H7 (cell line): ENCODE measurements at places on chromosomes 5 and 9. TPM values are rescaled to one million over a fixed set of nuclear protein-coding genes. Genes with fewer than 3 reads are reported as not detected.

DNA sequence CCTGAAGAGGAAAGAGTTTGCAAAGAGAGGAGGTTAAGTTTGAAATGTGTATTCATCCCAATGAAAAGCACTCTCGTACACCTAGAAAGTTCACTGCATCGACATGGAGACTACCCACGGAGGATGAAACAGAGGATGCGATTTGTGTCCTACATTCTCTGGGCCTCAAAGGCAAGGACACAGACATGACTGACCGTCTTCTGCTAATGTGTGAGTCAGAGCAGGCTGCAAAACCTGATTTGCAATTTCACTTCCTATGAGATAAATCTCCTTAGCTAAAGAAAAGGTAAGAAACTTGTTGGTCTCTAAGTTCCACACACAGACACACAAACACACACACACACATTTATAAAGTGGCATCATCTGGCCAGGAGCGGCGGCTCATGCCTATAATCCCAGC is 98.6 kb downstream of the GNAQ start:
- no peak for DNase-seq

- peak; percentile 5 for DNase-seq
These were observed 118.7 kb upstream of the SGCD start for GRCh38 chr5:156208271-156208670.

DNA sequence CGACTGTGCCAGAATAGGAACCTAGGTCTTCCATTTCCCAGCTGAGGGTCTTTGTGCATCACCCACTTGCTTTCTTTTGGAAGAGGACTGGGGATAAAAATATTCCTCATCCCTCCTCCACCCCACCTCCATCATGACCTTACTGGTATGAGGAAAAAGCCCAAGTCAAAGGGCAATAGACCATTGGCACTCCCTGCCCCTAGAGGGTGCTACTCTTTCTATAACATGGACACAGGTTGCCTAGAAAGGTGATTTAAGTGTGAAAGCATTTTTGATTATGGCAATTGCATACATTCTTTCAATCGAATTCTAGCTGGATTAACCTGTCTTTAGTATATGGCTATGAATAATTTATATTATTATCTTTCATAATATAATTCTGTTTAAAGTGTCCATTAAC is 22.8 kb upstream of the ZNF618 start:
- DNase-seq = peak; percentile 61

- no peak for DNase-seq
These were observed 486.7 kb upstream of the ADAMTS16 start for GRCh38 chr5:4653475-4653874.

- no peak for DNase-seq
These were observed 38.0 kb downstream of the RAPGEF1 start for GRCh38 chr9:131701789-131702337.

- no peak for DNase-seq
These were observed 1.8 kb downstream of the MARCHF6 start for GRCh38 chr5:10355071-10355889.

GRCh38 chr9:93012963-93013855 is 45.3 kb upstream of the SUSD3 start:
- peak; percentile 2 for DNase-seq

Gene KIF4B
- total RNA-seq = 0.03 and 0.33 TPM in 2 replicates

Gene SLC27A6
- total RNA-seq = 0.78 and 0.83 TPM in 2 replicates

DNA sequence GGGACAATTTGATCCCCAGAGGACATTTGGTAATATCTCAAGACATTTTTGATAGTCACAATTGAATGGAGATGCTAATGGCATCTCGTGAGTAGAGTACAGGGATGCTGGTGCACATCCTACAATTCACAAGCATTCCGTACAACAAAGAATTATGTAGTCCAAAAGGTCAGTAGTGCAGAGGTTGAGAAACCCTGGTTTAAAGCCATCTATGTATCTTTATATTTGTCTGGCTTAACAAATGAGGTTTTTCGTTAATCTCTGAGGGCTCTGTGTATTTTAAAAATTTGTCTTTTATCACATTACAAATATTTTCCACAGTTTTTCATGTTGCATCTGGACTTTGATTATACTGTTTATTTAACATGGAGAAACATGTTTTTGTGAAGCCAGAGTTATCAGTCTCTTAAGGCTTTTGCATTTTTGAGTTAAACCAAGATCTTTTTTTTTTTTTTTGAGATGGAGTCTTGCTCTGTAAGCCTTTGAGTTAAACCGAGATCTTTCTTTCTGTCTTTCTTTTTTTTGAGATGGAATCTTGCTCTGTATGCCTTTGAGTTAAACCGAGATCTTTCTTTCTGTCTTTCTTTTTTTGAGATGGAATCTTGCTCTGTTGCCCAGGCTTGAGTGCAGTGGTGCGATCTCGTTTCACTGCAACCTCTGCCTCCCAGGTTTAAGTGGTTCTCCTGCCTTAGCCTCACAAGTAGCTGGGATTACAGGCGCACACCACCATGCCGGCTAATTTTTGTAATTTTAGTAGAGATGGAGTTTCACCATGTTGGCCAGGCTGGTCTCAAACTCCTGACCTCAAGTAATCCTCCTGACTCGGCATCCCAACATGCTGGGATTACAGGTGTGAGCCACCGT is 2.8 kb downstream of the HSDL2 start:
- DNase-seq = no peak

DNA sequence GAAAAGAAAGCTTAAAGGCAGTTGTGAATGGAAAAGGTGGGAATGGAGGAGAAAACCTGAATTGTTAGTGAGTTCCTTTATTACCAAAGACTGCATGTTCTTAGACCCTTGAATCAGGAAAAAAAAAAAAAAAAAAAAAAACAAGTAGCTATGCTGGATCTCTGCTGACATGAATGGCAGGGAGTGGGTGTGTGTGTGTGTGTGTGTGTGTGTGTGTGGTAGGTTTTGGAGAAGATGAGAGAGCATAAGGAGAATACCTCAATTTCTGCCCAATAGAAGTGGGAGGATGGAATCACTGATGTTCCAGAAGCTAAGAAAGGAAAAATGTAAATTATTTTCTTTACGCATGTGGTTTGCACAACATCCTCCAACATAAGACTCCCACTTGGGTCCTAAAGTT is 25.5 kb upstream of the NR4A3 start:
- no peak for DNase-seq

- DNase-seq = no peak
These were observed 54.1 kb downstream of the SLC1A3 start for GRCh38 chr5:36660397-36661049.

- DNase-seq = no peak
These were observed 15.2 kb downstream of the LIFR start for GRCh38 chr5:38541174-38541725.

DNA sequence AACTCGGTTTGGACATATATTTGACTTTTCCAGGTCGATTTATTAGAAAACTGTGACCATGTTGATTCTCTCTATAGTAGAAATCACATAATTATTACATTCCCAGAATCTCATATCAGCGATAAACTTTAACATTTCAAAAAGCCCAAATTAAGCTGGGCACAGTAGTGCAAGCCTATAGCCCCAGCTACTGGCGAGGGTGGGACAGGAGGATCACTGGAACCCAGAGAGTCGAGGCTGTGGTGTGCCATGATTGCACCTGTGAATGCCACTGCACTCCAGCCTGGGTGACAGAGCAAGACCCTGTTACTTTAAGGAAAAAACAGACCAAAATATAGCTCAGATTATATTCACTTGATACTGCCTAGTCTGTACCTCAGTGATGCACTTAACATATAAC is 128.9 kb downstream of the CPLANE1 start:
- DNase-seq = no peak

Gene PDE8B
- total RNA-seq = 0.03 and 1.9 TPM in 2 replicates

GRCh38 chr9:136095070-136096058 is at the start of gene NACC2:
Gene NACC2 (minus strand): TSS chr9:136095289. CDS start chr9:136050521, 44,768 bp downstream.
- peak; percentile 92 for DNase-seq

DNA sequence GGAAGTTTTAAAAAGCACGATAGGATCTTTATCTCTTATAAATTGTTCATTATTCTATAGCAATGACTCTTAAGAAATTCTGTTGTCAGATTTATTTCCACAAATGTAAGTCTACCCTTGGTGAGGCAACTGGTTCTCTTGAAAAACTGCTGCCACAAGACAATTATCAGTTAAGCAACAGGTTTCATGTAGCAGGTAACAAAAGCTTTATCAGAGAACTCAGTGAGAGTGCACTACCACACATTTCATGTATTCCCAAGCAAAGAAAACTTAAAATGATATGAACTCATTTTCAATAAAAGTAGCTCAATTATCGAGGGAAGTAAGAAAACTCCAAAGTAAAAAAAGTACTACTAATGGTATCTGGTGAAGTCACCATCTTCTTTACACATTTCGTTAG is 9.4 kb downstream of the NR6A1 start:
- DNase-seq = no peak

GRCh38 chr5:123599171-123599570 is 87.2 kb downstream of the CSNK1G3 start:
- DNase-seq = no peak

Gene SPINK7
- not detected in 2 replicates for total RNA-seq

DNA sequence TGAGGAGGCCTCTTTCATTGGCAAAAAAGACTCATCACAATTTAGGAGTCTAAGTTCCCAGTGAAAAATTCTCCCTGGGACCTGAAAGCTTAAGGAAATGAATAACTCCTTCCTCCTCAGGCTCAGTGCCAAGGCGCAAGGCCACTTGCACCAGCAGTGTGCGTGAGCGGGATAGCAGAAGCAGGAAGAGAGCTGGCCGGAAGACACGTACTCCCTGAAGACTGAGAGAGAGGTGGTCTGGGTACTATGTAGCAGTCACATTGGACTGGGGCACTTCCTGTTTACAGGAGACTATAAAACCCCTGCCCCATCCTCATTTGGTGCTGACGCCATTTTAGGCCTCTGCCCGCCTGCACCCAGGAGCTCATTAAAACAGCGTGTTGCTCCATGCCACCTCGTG is 66.3 kb upstream of the IL33 start:
- DNase-seq = no peak

Gene RGS3
- total RNA-seq = 18.2 and 22.4 TPM in 2 replicates

- DNase-seq = peak; percentile 84
These were observed 520 bp downstream of the PRRX2 start for GRCh38 chr9:129665814-129666520.

- DNase-seq = no peak
These were observed 71.0 kb upstream of the IQGAP2 start for GRCh38 chr5:76332102-76332501.

DNA sequence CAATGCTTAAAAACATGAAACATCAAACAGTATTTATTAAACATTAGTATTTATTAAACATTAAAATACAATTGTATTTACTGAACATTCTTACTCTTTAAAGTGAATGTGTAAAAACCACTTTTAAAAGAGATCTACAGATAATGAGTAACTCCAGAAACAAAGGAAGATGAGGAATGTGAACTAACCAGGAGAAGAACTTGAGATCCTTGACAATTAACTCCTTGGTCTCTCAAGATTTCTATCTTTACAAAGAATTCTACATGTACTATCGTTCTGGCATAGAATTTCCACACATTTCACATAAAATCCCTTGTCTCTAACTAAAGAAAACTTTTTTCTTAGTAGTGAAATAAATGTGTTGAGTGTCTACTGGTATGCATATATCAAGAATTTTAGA is 28.7 kb upstream of the IFNE start:
- no peak for DNase-seq

Gene F2R
- 17.1 and 23.3 TPM in 2 replicates for total RNA-seq

- DNase-seq = no peak
These were observed 211.3 kb downstream of the NTRK2 start for GRCh38 chr9:84880835-84881234.

DNA sequence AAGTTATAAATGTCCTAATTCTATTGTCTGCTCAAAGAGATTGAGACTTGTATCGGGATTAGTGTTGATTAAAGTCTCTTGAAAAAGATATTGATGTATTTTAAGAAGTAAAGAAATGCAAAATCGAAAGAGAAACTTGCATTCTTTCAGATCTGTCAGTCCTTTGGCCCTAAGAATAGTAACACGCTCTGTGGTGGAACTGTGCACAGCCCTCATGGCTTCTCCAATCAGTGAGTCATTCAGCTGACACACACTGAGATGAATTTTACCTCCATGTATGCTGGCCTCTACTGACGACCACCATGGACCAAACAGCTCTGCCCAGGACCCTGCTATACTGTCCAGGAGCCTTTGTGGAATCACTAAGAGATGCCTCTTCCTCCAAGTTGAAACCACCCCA is 232.4 kb downstream of the ESM1 start:
- no peak for DNase-seq

GRCh38 chr9:71931166-71931565 is 19.7 kb downstream of the C9orf85 start:
- DNase-seq = no peak

DNA sequence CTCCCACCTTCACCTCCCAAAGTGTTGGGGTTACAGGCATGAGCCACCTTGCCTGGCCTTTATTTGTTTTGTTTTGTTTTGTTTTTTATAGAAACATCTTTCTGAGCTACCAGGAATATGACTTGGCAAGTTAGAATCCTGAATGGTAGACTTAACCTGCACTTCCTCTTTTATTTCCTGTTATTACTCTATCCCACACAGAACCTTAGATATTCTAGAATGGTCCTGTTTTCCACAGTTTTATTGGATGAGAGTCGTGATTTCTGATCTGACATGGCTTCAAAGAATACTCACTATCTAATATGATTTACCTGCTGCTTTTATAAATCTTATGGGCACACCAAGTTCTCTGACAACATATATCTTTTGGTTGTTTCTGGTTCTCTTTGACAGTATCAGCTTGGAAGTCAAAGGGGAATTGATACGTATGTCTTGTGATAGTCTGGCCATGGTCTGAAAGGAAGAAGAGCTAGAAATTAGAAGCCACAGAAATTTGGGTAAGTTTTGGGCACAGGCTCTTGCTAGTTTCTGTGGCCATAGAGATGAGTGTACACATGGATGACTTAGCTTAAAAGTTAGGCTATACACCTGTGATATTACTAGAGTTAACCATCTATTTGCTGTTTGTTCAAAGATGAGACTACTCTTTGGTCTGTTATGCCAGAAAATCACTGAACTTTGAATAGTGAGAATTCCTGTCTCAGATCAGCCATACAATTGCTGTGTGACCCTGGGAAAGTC is 4.7 kb upstream of the PANK3 start:
- DNase-seq = no peak

Gene DMGDH
- total RNA-seq = 1.1 TPM in 1 of 2 replicates, not detected in the other

- no peak for DNase-seq
These were observed 53.2 kb upstream of the C9orf72 start for GRCh38 chr9:27626244-27627187.

Gene SLC4A9
- total RNA-seq = 0.33 TPM in 1 of 2 replicates, not detected in the other

DNA sequence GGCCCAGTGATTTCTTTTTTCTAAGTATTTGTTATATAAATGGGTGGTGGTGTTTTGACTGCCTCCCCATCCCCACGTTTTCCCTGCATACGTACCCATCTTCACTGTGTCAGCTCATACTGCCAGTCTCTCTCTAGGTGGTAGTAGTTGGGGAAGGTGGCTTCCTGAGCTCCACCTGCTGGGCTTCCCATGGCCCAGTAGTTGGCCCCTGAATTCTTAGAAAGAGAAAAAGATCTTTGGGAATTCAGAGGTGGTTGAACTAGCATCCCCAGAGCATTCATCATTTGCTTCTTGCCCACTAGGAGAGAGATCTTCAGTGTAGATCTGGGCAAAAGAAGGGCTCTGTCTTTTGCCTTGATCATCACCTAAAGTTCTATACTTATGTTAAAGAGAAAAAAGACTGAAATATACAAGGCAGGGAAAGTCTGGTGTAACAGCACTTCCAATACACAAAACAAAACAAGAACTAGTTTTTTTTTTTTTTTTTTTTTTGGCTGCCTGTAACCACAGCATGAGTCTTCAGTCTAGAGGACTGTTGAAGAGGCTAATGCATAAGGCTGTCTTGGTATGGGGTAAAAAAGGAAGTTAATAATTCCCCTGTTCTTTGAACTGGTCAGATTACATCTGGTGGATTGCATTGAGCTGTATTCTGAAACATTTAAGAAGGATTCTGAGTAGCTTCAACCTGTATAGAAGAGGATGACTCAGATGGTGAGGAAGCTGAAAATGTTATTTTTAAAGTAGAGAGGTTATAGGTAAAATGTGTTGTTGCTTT is 128.7 kb downstream of the ATG10 start:
- peak; percentile 2 for DNase-seq
